ENCODE measurements at places on chromosomes 2 and 18.

GRCh38 chr18:9827211-9827792 is 58.5 kb upstream of the TXNDC2 start:
- no peak for DNase-seq

DNA sequence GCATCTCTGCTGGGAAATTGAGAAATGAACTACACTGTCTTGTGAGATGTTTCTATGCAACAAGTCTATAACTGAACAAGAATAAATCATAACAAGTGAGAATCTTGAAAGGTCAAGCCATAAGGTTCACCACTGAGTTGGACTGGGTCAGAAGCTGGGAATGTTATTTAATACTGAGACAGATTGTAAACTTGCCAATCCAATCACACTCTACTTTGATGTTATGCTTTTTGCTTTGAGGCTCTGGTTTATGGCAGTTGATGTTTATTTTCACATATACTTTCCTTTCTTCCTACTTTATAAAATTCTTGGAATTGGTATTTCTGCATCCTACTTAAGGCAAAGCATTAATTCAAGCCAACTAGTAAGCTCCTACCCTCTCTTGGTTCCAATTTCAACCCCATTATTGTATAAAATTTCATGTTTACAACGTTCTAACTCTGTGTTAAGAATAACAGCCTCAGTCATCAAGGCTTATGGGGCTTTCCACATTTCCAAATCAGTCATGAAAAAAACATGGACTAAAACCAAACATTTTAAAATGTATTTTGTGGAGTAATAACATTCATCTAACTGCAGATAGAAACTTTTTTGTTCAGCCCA is 533.4 kb downstream of the NYAP2 start:
- no peak for DNase-seq

DNA sequence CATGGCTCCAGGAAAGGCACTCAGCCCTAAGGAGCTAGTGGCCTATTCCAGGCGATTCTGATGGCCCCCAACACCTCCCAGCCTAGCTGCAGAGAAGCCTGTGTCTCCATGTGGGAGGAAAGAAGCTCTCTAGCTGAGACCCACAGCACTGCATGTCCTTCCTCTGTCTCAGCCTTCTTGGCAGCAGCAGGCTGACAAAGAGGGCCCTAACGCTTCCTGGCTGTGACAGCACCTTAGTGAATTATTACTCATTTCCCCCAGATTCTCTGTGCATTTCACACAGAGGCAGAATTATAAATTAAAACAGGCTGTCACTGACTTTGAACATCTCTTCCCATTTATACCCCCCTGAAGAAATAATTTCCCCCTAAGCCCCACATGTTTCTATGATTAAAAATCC is 206.8 kb downstream of the CLIP4 start:
- no peak for DNase-seq

- no peak for DNase-seq
Measured at GRCh38 chr2:197296835-197297234, 13.7 kb downstream of the ANKRD44 start.

DNA sequence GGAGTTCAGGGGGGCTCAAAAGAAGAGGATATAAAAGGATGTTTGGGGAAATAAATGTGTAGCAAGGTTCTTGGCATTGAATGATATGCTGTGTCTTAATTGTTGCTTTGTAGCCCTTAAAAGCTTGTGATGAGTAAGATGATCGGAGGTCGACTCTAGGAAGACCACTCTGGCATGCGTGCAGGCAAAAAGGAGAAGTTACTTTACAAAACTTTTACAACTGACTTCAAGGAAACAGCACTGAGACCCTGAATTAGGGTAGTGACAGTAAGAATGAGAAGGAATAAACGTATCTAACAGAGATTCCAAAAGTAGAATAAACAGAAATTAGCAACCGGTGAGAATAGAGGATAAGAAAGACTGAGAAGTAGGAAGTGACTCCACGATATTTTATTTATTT is 228.7 kb upstream of the TANK start:
- DNase-seq, result no peak

DNA sequence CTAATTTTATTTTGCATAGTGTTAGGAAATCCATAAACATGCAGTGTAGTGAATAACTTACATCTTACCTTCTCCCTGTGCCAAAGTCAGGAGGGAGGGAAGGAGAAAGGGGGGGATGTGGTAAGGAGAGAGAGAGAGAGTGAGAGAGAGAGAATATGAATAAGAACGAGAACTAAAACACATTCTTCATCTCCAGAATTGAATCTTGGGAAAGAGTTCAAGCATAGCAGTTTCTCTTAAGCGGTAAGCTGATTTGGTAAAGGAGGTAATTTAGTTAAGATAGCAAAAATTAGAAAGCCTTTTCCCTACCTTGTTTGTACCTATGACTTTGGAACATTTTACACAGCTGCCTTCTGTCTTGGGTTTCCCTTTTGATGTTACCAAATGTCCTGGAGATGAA is 15.7 kb downstream of the ERMN start:
- no peak for DNase-seq

DNA sequence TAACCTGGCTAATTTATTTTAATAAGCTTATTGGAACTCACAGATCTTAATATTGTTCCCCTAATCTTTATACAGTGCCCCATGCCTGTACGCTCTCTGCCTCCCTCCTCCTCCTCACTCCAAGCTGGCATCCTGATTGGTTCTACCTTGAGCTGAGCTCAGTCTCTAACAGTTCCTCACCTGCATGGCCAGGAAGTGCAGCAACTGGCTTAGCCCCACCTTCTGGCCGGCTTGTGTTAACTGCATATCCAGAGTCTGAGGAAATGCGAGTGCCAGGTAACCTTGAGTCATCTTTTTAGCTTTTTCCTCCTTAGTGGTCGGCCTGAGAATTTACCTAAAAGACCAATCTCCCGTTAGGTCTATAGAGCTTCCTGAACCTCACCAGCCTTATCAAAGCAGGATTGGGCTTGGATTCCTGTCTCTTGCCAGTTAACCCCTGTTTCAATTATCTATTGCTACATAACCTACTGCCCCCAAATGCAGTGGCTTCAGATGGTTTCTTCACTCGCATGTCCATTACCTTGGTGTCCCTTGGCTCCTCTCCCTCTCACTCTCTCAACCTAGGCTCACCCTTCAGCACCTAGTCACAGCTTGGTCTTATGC is 89.5 kb upstream of the STK39 start:
- peak; percentile 7 for DNase-seq

- DNase-seq, result no peak
Measured at GRCh38 chr2:11314487-11314886, 29.9 kb downstream of the ROCK2 start.

DNA sequence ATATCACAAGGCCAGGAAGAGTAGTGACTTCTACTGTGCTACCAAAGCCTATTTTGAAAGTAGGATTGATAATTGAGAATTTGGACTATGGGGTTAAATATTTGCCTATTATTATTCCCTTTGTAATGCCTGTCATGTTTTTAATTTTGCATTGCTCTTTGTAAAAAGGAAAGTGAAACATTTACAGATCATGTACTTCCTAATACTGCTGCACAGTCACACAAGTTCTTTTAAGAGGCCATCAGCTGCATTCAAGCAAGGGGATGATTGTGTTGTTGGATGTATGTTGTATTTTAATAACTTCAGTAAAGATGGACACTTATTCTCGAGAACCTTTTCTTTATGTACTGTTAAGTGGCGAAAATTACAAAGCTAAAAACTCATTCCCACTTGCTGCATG is 70.1 kb downstream of the PLEKHA3 start:
- no peak for DNase-seq

- DNase-seq, result no peak
Measured at GRCh38 chr2:194539425-194539824, 1117.6 kb upstream of the SLC39A10 start.

GRCh38 chr2:233258211-233258610 is 6.7 kb downstream of the ATG16L1 start:
- DNase-seq, result no peak

DNA sequence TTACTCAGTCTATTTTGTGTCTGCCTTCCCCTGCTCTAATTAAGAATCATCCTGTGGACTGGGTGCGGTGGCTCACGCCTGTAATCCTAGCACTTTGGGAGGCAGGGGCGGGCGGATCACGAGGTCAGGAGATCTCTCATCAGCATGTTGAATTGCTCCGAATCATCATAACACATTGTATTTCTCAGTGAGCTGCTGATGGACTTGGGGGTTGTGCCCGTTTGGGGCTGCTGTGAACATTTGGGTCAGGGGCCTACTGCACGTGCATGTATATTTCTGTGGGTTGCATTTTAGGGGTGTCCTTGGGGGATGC is 84.4 kb downstream of the ARHGEF4 start:
- no peak for DNase-seq

DNA sequence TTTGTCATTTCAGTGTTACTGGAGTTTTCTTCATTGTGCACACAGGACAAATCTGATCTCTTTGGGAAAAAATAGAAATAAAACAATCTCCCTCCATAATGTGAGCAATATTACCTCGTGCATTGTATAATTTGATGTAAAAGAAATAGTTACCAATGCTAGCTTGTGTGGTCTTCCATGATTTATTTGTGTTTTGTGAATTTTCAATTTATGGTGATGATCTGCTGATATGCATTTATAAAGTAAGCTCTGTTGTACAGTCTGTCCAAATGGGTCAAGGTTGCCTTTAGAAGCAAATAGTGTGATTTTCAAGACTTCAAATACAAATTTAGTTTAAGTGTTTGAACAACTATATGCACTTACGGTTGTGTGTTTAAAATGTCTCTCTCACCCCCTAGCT is 50.9 kb downstream of the STAT1 start:
- no peak for DNase-seq

All from stimulated activated CD4-positive, alpha-beta T cell treated with anti-CD3 and anti-CD28 coated beads, Interleukin-15, amount 100 ng/mL, for 1 hour (primary cell).